ENCODE measurements at places on chromosomes 11 and 22.

GRCh38 chr11:66858939-66859685 lies 2.2 kb downstream of the LRFN4 start:
- DNase-seq, result no peak

DNA sequence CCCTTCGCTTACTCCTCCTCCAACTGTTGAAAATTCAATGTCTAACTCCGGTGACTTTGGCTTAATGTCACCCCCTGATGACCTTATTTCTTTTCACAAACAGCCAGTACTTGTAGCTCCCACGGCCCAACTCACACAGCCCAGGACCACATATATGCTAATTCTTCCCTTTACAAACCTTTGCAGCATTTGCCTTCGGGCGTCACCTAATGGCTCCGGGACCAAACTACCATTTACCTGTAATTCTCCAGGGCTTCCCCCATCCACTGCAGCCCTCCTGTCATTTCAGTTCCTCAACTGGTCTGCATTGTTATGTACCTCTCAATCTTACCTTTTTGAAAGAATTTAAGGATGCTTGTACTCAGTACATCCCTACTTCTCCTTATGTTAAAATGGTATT lies 29.8 kb upstream of the OR56B4 start:
- DNase-seq, result no peak

DNA sequence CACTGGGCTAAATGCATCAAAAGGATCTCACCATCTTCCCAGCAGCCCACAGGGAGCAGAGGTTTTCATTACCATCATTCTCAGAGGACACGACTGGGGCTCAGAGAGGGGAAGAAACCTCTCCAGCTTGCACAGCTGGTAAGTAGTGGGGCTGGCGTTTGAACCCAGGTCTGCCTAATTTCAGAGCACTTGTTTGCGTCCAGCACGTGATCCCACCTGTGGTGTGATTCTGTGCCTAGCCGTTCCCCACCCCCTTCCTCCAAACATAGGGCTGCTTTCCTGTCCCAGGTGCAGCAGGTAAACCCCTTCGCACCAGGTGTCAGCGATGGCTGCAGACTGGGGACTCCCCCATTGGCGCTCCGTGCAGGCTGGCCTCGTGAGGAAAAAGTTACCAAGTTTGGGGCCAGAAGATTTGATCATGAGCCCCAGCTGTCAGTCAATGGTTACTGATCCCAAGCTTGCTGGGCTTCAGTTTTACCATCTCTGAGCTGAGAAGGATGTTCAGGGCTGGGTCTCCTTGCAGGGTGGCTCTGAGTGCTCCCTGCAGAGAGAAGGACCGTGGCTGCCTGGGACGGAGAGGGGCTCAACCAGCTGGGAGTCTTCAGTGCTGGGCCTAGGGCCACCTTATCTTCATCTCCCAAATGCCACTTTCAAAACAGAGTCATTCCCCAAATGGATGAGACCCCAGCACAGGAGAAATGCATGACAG lies 445.6 kb downstream of the TBC1D22A start:
- DNase-seq, result no peak

DNA sequence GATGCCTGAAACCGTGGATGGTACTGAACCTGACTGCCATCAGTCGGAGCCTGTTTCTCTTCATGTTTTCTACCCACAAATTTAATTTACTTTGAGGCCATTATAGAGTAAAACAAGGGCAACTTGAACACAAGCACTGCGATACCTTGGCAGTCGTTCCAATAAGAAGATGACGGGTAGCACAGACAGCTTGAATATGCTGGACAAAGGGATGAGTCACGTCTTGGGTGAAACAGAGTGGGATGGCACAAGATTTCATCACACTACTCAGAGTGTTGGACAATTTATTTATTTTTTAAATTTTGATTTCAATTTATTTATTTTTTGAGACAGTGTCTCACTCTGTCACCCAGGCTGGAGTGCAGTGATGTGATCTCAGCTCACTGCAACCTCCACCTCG lies 5.7 kb downstream of the DIXDC1 start:
- no peak for DNase-seq

- DNase-seq, result peak; percentile 50
Observed at GRCh38 chr11:27514076-27514475, 7.5 kb upstream of the LIN7C start.

DNA sequence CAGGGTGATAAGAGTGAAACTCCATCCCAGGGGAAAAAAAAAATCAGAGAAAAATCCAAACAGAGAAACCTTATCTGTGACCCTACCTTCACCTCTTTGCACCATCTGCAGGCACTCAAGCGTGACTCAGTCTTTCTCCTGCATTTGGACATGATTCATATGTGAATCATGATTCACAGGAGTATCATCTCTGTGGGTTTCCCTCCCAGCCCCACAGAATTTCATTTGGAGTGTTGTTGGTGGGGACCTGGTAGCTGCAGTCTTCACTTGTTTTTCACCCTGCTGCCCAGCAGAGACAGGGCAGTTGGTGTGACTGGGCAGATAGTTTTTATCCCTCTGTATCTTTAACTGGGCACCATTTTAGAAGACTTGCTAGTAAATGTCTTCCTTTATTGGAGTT lies 75.7 kb downstream of the DEPDC5 start:
- DNase-seq, result no peak

Data from LNCaP clone FGC (cell line).